ENCODE measurements at places on chromosomes 16 and 17.

DNA sequence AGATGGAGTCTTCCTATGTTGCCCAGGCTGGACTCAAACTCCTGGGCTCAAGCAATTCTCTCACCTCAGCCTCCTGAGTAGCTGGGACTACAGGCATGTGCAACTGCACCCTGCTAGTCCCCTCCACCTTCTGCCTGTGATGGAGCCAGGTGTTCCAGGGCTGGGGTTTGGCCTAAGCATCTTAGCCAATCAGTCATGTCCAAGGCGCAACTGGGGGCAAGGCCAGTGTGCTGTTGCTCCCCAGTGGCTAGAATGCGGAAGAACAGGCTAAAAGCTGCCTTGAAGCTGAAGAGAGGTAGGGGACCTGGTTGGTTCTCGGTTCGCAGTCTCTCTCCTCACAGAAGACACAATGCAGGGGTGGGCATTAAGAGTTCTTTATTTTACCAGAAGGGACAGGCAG lies 18.6 kb downstream of the FLOT2 start:
- no peak for DNase-seq

- no peak for DNase-seq
Observed at GRCh38 chr16:52906281-52906680, 146.4 kb downstream of the CHD9NB start.

DNA sequence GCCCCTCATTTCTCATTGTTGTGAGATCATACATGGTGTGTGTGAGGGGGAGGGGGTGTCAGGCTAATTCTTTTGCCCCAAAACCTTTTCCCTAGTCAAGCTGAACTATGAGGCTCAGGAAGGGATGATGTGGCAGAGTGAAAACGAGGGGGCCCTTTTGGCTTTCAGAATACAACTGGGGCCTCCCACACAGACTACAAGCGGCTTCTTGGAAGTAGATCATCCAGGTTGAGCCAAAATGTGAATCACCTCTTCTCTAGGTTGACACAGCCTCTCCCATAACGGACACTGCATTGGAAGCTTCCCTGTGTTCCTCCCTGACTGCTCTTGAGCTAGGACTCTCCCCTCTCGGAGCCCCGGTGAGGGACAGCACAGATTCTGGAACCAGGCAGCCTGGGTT lies 2.3 kb upstream of the ALKBH5 start:
- no peak for DNase-seq

DNA sequence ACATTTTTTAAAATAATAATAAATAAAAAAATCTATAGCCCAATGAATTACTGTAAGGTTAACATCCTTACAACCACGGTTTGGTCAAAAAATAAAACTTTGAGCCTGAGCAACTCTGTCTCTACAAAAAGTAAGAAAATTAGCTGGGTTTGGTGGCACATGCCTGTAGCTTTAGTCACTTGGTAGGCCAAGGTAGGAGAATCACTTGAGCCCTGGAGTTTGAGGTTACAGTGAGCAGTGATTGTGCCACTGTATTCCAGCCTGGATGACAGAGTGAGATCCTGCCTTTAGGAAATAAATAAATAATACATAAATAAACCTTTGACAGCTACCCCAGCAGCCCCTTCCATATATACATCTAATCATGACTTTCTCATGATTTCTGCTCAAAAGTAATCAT lies 26.9 kb upstream of the PHAF1 start:
- no peak for DNase-seq
